Stimulated activated CD4-positive, alpha-beta T cell treated with anti-CD3 and anti-CD28 coated beads, TNF-alpha, amount 100 ng/mL, for 4 hours (primary cell): ENCODE measurements at places on chromosomes 6 and 20.

DNA sequence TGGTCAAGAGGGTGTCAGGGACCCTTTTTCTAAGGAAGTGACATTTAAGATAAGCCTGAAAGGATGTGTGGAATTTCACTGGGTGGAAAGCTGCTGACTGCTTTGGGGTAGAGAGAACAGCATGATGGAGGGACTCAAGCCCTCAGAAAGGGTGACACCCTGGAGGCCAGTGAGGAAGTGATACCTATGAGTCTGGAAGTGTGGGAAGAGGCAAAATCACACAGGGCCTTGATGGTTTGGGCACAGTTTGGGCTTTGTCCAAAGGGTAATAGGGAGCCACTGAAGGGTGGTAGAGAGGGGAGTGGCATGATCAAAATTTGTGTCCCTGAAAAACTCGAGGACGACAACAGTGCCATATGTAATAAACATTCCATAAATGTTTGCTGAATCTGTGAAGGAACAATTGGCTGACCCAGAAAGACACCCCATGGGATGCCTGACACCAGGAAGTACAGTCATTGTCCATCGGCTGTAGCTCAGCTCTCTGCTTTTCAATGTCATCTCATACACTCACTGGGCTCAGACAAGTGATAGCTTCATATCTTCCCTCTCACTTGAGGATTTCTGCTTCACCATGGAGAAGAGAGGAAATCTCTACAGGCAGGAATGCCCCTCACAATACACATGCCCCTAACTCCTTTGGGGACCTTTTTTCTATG lies 21.3 kb downstream of the CASS4 start:
- DNase-seq = no peak

DNA sequence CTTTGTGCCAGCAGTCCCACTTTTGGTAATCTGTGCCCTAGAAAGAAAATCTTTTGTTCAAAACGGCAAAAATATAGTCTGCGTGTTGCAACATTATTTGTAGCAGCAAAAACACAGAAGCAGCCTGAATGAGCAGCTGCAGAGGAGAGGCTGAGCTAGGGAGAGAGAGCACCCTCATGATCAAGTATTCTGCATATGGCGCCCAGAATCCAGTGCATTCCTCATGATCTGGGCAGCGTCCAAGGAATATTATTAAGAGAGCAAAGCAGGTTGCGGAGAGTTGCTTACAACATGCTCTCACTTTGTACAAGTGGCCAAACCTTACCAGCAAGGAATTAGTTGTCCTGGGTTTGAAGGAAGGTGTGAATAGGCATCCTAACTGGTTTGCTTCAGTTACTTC lies 25.9 kb downstream of the KIZ start:
- no peak for DNase-seq

DNA sequence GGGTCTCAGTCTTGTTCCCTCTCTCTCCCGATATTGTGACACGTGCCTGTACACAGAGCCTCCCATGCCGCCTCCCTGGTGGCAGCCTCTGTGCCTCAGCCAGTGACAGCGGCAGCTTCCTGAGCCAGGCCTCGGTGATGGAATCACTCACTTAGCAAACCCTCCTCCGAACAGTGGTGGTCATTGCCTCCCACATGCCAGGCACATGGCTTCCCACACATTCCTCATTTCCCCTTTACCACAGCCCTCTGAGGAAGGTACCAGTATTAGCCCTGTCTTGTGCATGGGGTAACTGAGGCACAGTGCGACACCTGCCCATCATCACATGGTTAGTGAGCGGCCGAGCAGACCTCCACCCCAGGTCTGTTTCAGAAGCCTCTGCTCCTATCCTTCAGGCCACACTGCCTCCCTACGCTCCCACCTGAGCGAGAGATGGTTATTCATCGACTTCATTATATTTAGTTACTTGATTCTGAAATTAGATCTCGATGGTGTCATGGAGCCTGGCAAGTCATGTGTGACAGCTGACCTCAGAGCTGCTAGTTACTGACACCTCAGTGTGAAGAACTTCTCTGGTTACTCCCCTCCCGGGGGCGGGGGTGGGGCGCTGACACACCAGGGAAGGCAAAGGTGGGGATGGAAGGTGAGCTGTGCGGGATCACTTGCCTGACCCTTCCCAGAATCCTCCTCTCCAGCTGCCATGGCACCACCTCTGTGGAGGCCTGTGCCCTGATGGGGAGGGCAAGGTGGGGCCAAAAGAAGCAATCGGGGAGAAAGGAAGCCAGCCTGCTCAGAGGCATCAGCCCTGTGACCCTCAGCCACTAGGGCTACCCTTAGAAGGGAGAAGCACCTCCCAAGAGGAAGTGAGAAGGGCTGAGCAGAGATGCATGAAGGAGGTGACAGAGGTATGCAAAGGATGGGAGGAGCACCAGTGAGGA lies 17.9 kb downstream of the MDGA1 start:
- DNase-seq = no peak

DNA sequence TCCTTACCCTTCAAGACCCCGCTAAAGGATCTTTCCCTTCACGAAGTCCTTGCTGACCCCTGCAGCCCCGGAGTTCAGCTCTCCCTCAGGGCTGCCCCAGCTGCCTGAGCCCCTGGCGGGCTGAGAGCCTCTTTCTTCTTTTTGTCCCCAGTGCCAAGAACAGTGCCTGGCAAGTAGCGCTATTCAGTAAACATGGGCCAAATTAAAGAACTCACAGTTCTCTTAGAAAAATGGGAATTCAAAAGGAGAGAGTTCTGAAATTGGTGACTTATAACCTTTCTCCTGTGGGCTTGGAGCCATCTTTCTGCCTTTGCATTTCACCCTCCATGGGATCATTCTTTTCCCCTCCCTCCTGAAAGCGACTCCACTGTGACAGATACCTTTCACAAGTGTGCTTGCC lies 227.2 kb downstream of the TMEM242 start:
- no peak for DNase-seq

- no peak for DNase-seq
Observed at GRCh38 chr6:51495096-51495495, 592.3 kb downstream of the PKHD1 start.

DNA sequence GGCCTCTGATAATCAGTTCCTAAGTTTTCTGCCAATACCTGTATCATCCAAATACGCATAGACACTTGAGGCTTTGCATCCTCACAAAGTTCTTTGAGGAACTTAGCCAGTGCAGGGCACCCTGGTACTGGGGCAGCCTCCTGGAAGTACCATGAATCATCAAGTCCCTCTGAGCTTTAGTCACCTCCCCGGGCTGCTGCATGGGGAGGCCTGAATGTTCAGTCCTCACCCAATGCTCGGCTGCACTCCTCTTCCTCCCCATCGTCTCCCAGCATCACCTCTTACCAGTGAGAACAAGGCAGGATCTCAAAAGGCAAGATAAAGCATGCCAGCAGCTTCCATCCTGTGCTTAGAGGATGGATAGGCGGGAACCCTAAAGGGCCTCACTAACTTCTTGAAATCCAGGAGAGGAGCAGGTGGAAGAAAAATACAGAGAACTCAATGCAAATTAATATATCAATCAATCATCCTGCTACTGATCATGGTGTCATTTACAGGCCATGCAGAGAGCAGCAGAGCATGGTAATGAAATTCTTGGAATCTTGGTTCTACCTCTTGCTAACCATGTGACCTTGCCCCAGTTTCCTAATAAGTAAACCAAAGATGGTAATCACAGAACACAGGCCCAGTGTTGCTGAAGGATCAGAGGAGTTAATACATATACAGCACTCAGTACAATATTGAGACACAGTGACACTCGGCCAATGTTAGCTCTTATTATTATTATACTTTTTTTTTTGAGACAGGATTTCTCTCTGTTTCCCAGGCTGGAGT lies 4.7 kb upstream of the CCN6 start:
- DNase-seq = no peak

DNA sequence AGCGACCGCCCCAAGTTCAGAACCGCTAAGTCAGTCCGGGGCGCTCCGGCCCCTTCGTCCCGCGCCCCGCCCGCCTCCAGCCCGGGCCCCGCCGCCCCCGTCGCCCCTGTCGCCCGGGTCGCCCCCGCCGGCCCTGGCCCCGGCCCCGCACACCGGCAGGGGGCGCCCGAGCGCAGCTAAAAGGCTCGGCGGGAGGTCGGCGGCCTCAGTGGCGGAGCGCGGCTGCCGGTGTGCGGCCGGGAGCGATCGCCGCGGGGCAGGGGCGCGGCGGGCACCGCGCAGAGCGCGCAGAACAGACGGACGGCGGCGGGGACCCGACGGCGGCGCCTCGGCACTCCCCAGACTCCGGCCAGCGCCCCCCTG lies at the start of gene FNDC1:
Gene FNDC1 (plus strand): TSS at position 208 of the 363 bp plus-strand sequence. CDS start 197 bp downstream, outside the sequence.
- peak; percentile 29 for DNase-seq

DNA sequence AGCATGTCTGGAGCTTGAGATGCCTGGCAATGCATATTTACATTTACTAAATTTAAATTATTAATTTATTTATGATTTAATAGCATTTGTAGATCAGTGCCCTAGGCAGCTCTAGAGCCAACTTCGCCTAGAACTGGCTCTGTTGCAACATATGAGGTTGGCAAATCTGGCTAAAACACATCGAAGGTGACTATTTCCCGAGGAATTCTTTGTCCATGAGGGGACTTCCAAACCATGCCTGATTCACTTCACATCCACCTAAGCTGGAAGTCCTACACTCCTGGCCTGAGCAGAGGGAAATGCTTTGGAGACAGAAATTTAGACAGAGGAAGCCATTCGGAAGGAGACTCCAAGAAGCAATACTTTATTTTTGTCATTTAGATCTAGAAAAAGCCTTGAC lies 211.0 kb upstream of the ARG1 start:
- no peak for DNase-seq

DNA sequence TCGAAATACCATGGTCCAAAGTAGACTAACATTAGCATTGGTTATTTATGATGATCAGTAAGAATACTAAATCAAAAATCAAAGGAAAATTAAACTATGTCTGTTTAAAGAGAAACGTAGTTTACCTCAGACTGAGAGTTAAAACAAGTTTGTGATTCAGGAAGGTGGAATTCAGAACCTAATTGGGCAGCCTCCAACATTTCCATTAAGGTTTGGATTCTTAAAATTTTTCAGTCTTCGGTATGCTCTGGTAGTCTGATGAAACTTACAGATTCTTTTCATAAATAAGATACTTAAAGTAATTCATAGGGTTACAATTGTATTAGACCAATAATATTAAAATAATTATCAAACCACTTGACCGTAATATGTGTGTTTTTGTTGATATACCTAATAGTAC lies 18.6 kb downstream of the HFE start:
- no peak for DNase-seq

- no peak for DNase-seq
Observed at GRCh38 chr6:72530152-72530551, 91.7 kb upstream of the KCNQ5 start.

DNA sequence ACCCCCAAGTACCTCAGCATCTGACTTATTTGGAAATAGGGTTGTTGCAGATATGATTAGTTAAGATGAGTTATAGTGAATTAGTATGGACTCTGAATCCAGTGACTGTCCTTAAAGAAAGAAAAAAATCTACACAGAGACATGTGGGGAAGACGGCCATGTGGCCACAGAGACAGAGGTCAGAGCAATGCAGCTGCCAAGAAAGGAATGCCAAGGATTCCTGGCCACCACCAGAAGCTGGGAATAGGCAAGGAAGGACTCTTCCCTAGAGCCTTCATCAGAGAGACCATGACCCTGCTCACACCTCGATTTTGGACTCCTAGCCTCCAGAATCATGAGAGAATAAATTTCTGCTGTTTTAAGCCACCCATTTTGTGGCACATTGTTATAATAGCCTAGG lies 81.8 kb downstream of the FYN start:
- DNase-seq = no peak
